ENCODE measurements at places on chromosomes 2 and 18.
A peak's percentile ranks its signal among the peaks of the same experiment; 100 is the strongest.

- DNase-seq: no peak
These were observed 202.0 kb upstream of the SLC14A2 start for GRCh38 chr18:45413180-45413836.

DNA sequence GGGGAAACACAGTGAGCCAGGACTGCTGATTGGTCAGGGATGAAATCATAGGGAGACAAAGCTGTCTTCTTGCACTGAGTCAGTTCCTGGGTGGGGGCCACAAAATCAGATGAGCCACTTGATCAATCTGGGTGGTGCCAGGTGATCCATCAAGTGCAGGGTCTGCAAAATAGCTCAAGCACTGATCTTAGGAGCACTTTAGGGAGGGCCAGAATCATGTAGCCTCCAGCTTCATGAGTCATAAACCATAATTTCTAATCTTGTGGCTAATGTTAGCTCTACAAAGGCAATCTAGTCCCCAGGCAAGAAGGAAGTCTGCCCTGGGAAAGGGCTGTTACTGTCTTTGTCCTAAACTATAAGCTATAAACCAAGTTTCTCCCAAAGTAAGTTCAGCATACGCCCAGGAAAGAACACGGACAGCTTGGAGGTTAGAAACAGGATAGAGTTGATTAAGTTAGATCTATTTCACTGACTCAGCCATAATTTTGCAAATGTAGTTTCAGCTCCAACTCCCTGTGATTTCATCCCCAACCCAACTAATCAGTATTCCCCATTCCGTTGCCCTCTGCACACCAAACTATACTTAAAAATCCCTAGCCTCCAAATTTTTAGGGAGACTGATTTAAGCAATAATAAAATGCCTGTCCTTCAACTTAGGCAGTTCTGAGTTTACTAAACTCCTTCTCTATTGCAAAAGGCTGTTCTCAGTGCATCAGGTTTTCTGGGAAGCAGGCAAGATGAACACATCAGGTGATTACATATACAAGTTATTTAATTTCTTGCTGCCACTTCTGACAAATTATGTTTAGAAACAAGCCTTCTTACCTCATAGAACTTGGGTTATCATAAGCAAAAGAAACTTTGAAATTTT, 226.9 kb upstream of the SPOPL start:
- DNase-seq: peak; percentile 78

- DNase-seq: no peak
These were observed 26.3 kb downstream of the MEX3C start for GRCh38 chr18:51171223-51171622.

GRCh38 chr2:239596253-239596652, 195.4 kb upstream of the HDAC4 start:
- no peak for DNase-seq

- no peak for DNase-seq
These were observed 38.9 kb upstream of the FHL2 start for GRCh38 chr2:105437708-105438103.

DNA sequence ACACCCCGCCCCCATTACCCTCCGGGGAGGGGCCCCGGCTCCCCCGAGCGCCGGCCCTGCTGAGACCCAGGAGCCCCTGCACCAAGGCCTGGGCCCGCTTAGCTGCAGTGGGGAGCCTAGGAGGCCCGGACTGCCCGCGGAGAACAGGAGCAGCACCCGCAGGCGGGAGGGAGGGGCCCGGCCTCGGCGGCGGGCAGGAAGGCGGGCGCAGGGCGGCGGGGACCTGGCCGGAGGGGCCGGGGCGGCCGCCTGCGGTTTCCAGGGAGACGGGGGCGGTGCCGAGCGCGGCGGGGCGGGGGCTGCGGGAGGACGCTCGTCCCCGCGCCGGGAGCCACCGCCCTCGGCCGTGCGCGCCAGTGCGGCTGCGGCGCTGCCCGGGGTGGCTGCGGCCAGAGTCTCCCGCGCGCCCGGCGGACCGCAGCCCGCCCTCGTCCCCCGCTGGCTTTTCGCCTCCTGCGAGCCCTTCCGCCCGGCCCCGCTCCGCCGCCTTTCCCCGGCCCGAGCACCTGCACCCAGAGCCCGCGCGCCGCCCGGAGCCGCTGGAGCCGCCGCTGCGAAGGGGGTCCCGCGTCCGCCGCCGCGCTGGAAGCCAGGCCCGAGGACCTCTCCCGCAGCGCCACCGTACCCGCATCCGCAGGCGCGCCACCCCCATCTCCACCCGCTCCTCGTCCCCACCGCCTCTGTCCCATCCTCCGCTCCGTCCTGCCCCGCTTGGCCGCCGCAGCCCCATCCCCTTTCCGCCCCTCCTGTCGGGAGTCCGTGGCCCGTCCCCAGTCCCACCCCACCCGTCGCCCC, 17.2 kb downstream of the GPC1 start:
- no peak for DNase-seq

DNA sequence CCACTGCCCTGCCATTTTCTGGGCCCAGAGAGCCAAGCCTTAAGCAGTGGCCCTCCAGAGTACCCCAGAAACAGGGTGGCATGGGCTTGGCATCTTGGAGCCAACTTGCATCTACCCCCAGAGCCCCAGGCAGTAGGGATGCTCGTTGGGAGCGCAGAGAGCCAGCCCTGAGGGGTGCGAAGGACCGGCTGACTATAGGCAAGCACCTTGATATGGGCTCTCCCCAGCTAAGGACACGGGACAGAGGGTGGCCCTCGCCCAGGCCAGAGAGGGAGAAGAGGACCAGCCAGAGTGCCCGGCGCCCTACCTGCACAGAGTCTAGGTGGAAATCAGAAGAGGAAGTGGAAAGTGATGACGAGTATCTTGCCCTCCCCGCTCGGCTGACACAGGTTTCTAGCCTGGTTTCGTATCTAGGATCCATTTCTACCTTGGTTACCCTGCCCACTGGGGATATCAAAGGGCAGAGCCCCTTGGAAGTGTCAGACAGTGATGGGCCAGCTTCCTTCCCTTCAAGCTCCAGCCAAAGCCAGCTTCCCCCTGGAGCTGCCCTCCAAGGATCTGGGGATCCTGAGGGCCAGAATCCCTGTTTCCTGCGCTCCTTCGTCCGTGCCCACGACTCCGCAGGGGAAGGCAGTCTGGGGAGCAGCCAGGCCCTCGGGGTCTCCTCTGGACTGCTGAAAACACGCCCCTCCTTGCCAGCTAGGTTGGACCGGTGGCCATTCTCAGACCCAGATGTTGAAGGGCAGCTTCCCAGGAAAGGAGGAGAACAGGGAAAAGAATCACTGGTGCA, 16.2 kb downstream of the CEP68 start:
- no peak for DNase-seq

DNA sequence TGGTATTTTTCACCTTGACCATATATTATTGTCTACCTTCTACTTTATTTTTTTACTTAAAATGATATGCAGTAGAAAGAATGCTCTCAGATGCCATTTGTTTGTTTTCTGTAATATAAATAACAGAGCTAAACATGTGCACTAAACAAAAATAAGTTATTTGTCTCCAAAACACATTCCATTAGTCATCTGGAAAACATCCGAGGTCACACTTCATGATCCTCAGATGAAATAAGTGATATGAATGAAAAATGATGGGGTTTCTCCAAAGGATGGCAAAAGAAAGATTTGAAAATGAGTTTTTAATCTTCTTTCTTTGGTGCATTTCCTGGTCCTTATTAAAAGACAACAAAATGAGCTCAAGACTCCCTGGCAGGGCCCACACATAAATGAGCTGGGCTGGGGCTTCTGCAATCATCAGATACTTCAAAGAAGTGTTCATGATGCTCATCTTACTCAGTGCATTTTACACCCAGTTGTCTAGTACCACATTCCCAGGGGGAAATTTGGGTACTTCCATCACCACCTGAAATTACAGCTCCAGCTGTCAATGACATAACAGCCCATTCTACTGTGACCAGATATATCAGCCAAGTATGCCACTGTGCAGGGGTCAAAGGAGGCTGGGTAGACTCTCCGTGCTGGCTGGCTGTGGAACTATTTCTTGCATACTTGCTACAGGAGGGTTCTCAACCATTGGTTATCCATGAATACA, 283.5 kb downstream of the PID1 start:
- DNase-seq: no peak

DNA sequence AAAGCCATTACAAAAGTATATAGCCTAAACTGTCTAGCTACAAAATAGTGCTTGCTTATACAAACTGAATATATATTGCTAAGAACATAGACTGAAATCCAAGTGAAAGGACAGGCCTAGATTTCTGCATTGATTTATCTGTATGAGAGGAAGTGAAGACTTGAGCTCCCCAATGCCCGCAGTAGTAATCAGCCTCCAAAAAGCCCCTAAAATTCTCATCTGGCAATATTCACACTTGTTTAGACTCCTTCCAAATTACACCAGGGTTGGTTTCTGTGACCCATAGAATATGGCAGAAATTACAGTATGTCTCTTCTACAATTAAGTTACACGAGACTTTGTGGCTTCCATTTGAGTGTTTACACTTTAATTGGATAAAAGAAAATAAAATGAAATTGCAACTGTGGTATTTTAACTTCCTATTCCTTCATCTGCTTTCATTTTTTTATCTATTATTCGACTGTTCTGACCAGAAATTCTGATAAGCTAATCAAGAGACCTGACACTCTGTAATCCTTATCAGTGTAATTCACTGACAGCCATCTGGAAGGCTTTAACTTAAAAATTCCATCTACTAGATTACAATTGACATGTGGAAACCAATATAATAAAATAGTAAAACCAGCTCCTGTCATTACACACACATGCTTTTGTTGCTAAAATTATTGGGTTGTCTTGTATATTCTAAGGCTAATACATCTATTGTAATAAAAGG, 21.1 kb downstream of the ABCB11 start:
- no peak for DNase-seq

- no peak for DNase-seq
These were observed 146.2 kb downstream of the RPIA start for GRCh38 chr2:88837511-88838160.

DNA sequence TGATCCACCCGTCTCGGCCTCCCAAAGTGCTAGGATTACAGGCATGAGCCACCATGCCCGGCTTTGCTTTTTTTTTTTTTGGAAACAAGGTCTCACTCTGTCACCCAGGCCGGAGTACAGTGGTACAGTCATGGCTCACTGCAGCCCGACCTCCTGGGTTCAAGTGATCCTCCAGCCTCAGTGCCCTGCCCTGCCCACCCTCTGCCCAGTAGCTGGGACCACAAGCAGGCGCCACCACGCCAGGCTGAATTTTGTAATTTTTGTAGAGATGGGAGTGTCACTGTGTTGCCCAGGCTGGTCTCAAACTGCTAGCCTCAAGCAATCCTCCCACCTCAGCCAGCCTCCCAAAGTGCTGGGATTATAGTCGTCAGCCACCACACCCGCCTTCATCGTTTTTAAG, 11.6 kb upstream of the PSD4 start:
- no peak for DNase-seq

- DNase-seq: no peak
These were observed 100.9 kb downstream of the MBP start for GRCh38 chr18:77031662-77032061.

GRCh38 chr2:181602017-181602416, 54.9 kb downstream of the CERKL start:
- no peak for DNase-seq

GRCh38 chr2:9299161-9300100, 92.8 kb downstream of the ASAP2 start:
- DNase-seq: no peak

DNA sequence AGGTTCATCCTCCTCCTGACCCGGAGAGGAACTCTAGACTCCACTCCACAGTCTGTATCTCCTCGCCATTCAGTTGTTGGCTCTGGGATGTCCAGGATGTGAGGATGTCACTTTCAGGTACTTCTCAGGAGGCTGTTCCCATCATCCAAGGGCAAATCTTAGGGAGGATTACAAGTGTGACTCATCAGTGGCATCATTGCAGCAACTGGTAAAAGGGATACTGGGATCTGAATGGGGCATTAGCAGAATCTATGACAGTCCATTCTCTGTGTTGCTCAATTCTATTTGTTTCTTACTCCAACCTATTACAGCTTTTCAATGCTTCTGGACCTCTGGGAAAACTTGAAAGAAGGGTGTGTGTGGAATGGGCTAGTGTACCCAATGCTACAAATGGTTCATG, 81.5 kb upstream of the FN1 start:
- no peak for DNase-seq

GRCh38 chr18:77023102-77023782, 109.3 kb downstream of the MBP start:
- DNase-seq: no peak

GRCh38 chr2:161119483-161119882, 40.7 kb upstream of the TANK start:
- no peak for DNase-seq

- no peak for DNase-seq
These were observed 158.4 kb downstream of the BCL2 start for GRCh38 chr18:63161032-63161760.

DNA sequence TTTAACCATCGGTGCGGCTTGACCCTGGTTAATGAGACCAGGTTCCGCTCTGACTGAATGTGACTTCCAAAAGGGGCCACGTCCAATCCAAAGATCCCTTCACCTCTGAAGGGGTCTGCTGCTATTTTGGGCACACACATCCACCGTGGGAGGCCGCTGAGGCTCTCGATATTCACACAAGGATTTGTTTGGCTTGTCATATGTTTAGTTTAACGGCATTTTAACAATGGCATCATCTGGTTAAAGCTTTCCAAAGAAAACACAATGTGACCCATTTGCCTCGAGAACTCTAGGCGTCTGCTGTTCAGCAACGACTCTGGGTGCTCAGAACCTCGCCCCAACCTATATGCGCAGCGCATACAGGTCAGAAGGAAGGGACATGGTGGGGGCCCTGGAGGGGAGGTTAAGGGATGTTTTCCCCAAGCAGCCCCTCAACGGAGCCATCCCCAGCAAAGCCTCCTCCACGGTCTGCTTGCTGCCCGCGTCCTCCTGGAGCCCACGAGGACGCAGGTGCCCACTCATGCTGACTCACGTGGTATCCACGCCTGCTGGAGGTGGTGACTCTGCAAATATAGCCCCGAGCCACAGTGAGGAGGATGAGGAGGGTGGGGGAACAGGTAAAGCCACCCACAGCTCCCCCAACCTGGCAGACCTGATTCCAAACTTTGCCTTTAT, 260.3 kb downstream of the HDAC4 start:
- no peak for DNase-seq

DNA sequence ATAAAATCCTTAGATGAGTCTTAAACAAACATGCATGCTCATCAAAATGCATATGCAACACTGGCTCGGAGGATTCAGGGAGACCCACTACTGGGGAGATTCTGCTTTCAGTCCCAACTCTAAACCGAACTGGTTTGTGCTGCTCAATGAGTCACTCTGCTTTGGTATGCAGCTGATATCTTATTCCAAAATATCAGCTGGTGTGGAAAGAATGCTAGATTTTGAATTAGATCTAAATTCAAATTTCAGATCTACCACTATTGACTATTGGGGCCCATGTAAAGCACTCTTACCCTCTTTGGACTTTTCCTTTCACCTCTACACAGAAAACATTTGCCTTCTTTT, 39.2 kb upstream of the TTN start:
- no peak for DNase-seq

- no peak for DNase-seq
These were observed 74.2 kb downstream of the LPIN1 start for GRCh38 chr2:11820650-11821049.

GRCh38 chr2:72815655-72816278, 10.1 kb downstream of the EXOC6B start:
- no peak for DNase-seq

DNA sequence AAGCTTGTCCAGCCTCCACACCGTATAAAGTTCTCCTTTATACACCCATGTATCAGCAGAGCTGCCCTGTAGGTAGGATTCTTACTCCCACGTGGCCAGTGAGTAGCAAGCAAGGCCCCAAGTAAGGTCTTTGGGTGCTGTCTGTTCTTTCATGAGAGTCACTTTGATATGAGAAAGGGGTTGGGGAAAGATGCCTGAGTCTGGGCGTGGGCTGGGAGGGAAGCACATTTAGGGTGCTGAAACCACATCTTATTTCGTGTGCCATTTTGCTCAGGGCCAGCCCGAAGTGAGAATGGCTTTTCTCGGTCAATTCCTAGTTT, 436 bp upstream of the ITPRIPL1 start:
- DNase-seq: no peak

Data from keratinocyte (primary cell).